ENCODE measurements at places on chromosomes 7 and 10.

GRCh38 chr10:79266084-79266483, 81.2 kb upstream of the PPIF start:
- DNase-seq: no peak

DNA sequence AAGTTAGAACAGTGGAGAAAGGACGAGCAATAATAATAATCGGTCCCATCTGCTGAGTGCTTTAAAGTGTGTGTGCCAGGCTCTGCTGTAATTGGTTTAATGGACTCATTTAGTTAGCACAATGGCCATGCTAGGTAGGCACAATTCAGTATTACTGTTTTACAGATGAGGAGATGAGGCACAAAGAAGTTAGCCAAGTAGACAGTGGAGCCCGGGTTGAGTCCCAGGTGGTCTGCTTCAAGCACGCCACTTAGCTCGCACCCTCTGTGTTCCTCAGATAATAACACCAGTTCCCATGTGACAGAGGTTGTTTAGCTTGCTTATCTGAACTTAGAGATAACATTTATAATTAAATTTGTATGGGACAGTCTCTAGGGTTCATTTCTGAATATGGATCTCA, 101.6 kb upstream of the GJD4 start:
- no peak for DNase-seq

DNA sequence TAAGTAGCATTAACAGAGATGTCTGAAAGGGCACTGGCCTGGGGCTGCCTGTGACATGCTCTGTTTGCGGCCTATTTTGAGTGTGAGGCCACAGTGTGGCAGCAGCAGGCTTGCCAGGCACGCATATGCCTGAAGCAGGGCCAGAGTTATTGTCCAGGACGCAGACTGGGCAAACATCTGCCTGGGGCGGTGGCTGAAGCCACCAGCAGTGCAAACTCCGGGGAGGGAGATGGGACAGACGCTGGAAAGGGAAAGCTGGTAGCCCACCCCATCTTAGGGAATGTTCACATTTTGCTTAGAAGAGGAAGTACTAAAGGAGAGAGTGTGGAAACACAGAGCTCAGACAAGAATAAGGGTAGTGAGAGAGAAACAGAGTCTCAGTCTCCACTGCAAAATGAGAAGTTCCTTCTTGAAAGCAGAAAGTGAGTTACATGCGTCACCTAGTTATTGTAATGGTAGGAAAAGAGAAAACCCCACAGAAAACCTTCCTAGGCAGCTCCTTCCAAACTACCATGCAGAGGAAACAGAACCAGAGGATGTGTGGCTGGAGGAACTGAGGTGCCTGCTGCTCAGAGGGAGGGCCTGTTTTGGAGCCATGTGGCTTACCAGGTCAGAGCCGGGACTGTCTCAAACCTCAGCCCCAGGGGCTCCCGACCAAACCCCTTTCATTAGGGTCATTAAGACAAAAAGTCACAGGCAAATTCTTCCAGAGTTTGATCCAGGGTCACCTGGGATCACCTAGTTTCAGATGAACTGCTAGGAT, 14.5 kb downstream of the AKR1B1 start:
- no peak for DNase-seq

DNA sequence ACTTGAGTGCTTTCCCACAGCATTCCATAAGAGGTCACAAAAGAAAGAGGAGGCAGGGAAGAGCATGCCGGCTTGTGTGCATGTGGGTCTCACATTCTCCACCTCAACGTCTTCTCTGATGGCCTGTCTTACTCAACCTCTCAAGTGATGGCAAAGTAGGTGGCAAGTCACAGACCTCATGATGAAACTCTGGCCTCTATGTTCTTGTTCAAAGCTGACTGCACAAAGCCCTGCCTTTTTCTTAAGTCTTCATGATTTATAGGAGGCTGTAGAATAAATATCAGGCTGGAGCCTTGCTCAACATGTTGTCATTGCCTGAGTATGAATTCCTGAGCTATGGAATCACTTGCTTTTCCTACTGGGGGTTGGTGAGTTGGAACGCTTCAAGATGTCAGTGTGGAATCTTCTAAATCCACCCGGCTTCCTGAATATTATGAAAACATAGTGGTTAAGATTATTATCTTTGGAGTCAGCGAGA, 213.6 kb upstream of the INHBA start:
- DNase-seq: peak; percentile 95

GRCh38 chr7:28329661-28330363, 82.5 kb upstream of the CREB5 start:
- peak; percentile 51 for DNase-seq

- DNase-seq: no peak
Observed at GRCh38 chr10:102669206-102670064, 25.2 kb downstream of the TRIM8 start.

GRCh38 chr10:83274088-83274487, 865.2 kb upstream of the GHITM start:
- no peak for DNase-seq

GRCh38 chr7:90604383-90604782, 8.3 kb downstream of the CDK14 start:
- no peak for DNase-seq

DNA sequence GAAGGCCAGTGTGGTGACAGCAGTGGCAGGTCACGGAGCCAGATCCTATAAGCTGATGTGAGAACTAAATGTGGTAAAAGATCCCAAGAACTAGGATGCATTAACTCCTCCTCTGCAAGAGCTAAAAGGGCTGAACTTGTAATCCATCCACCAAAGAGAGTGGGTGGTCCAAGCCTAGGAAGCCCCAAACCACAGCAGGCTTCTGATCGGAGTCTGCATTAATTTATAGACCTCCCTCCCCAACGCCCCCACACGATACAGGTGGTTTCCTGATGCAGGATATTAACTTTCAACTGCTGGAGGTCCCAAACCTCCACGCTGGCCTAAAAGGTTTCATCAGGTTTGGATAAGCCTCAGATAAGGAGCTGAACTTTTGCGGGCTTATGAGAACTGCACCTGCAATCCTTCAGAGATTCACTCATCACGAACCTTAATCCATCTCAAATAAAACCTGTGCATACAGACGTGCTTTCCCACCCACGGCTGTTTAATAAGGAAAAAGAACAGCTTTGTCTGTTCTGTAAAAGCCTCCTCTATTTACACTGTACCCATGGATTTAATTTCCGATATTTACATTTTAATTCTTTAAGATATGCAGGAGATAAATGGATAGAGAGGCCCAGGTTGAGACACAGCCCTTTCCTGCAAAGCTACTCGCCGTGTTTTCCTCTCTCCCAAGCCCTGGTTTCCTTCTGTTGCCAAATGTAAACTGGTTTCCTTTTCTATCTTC, 74.9 kb downstream of the GFRA1 start:
- no peak for DNase-seq

DNA sequence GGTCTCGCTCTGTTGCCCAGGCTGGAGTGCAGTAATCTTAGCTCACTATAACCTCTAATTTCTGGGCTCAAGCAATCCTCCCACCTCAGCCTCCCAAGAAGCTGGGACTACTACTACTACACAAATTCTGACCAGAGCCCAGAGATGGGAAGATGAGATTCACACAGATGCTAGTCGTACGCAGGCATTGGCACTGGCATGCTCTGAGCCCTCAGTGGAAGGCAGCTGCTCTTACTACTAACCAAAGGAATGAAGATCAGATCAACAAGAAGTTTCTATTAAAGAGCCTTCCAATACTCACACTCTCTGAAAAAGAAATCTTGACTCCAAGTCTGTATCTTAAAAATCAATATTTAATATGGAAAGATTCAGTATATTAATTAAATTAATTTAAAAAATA, 10.7 kb downstream of the GDF2 start:
- no peak for DNase-seq

DNA sequence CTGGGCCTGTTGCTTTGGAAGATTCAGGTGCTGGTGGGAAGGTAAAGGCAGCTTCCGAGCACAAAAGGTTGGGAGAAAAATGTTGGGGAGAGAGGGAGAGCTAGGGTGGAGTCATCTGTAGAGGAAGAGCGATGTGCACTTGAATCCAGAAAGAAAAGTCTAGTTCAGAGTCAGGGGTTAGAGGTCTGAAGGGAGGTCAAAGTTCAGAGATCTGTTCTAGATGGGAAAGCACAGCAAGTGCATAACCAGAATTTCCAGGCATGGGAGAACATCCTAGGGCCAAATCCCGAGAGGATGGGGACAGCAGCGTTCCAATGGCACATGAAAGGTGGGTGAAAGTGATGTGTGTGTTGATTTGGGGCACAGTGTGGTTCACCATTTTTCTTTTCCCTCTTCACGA, 51.5 kb upstream of the MKLN1 start:
- no peak for DNase-seq

GRCh38 chr10:46232084-46232483, 54.7 kb upstream of the ANTXRL start:
- DNase-seq: no peak

DNA sequence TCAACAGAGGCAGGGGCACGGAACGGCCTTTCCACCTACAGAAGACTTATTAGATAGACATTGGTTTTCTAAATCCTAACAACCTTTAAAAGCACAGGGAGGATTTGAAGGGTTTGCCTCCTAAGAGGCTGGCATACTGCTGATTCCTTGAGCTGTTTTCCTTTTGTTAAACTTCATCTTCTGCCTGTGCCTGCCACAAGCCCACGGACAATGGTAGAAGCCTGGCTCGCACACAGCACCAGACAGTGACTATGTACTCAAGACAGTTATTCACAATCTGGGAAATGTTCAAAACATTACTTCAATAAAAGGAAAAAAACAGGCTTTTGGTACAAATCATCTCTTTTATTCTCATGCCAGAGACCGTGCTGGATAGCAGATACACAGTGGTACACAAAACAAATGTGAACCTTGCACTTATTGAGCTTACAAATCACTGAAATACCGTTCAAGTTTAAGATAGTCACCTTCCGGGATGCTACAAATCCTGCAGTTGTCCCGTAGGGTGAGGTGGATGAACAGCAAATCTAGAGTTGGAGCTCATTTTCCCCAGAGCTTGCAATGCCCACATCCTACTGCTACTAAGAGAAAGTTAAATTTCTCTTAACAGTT, 63.9 kb downstream of the VPS41 start:
- DNase-seq: no peak

GRCh38 chr7:149870701-149871483, 2.9 kb upstream of the ATP6V0E2 start:
- no peak for DNase-seq

- DNase-seq: no peak
Observed at GRCh38 chr10:118562851-118563250, 32.6 kb downstream of the PRLHR start.

DNA sequence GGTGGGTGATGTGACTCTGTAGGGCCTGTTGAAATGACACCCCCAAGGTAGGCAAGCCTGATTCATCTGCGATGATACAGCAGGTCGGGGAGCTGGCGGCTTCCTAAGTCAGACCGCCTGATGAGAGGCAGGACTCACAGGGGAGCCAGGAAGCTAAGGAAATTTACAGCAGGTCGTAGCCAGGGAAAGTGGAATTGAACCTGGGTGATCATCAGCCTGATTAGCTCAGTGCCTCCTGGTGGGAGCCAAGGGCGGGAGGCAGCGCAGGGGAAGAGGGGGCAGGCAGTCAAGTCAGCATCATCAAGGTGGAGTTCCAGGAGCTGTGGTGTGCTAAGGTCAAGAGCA, 18.5 kb upstream of the TRIM56 start:
- no peak for DNase-seq

DNA sequence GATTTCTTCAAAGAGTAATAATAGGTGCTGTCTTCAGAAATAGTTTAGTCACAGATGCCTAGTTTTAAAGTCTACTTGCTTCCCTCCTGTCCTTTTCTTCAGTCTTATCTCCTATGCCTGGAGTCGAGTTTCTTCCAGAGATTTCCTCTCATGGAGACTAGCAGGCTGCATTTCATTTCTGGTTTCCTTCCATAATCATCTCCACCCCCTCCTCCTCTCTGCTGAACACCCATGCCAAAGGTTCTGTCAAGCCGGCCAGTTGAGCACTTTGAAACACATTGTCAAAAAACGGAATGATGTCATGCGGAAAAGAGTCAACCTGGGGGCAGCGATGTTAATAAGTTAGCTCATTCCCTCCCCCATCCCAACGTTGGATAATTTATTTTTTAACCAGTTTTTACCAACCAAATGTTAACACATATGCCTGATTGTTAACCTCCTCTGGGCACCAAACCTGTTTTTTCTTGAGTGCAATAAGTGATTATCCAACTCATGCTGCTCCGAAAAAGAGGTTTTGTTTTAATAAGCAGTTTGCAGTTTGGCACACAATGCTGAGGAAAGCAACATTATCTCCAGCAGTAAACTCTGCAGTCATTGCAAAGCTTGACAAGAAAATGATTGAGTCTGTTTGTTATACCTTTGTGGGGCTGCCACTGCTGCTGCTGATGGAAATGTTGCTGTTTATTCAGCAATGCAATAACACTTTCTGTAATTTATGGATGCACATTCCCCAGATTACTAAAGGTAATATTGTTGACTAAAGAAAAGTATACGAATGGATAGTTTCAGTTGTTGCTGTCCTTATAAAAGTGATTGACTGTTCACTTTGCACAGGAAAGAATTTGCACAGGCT, 161.6 kb downstream of the LRMDA start:
- DNase-seq: no peak

GRCh38 chr10:110876000-110876399, 4.3 kb downstream of the PDCD4 start:
- DNase-seq: no peak

DNA sequence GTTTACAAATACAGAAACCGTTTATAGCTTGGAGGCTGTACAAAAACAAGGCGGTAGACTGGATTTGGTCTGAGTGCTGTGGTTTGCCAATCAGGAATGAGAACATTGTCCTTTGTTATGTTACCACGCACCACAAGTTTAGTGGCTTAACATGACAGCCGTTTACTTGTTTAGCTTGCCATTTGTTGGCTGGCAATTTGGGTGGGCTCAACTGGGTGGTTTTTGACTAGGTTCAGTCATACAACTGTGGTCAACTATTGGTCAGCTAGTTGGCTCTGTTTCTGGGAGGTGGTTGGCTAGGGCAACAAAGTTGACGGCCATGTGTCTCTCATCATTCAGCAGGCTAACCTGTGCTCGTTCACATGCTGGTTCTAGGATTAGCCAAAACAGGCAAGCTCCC, 60.1 kb upstream of the SP8 start:
- no peak for DNase-seq

- DNase-seq: no peak
Observed at GRCh38 chr7:45938626-45939302, 17.7 kb upstream of the IGFBP3 start.

- DNase-seq: no peak
Observed at GRCh38 chr10:7302392-7302906, 108.4 kb downstream of the SFMBT2 start.

DNA sequence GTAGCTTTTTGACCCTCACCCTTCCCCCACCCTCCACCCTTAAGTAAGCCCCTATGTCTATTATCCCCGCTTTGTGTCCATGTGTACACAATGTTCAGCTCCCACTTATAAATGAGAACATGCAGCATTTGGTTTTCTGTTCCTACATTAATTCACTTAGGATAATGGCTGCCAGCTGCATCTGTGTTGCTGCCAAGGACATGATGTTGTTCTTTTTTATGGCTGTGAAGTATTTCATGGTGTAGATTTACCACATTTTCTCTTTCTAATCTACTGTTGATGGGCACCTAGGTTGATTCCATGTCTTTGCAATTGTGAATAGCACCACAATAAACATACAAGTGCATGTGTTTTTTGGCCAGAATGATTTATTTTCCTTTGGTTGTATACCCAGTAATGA, 232.2 kb downstream of the CACNA2D1 start:
- DNase-seq: no peak

GRCh38 chr10:43653746-43654145, 5.1 kb upstream of the ZNF32 start:
- DNase-seq: no peak
